ENCODE measurements at places on chromosomes 1 and 21.

DNA sequence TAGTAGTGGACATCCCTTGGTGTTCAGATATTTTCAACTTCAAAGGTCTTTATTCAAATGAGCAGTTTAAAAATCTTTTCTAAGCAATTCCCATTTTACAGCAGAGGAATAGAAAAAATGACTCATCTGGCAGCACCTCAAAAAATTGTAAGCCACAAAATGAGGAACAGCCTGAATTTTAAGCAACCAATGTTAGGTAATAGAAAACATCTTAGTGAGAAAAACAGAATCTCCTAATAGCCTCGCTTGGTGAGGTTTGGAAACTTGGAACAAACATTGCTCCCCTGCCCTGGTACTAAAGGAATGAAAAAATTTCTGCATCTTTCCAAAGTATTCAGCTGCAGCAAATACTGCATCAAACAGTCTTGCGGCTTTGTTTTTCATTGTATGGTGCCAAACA lies 264.4 kb downstream of the NTNG1 start:
- no peak for DNase-seq

DNA sequence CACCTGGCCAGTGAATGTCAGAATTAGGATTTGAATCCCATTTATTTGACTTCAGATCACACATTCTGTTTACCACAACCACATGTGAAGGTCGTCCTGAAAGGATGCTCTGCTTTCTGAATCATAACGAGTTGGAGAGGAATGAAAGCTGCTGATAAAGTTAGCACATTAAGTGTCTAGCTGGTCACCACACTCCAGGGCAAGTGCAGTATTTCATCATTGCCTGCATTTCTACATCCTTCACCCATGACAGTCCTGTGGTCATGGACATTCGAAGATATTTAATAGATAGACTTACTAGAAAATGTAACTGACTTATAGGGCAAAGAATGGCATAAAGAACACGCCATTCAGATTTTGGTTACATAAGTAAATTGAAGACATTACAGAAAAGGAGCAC lies 52.7 kb upstream of the ST6GALNAC3 start:
- no peak for DNase-seq

DNA sequence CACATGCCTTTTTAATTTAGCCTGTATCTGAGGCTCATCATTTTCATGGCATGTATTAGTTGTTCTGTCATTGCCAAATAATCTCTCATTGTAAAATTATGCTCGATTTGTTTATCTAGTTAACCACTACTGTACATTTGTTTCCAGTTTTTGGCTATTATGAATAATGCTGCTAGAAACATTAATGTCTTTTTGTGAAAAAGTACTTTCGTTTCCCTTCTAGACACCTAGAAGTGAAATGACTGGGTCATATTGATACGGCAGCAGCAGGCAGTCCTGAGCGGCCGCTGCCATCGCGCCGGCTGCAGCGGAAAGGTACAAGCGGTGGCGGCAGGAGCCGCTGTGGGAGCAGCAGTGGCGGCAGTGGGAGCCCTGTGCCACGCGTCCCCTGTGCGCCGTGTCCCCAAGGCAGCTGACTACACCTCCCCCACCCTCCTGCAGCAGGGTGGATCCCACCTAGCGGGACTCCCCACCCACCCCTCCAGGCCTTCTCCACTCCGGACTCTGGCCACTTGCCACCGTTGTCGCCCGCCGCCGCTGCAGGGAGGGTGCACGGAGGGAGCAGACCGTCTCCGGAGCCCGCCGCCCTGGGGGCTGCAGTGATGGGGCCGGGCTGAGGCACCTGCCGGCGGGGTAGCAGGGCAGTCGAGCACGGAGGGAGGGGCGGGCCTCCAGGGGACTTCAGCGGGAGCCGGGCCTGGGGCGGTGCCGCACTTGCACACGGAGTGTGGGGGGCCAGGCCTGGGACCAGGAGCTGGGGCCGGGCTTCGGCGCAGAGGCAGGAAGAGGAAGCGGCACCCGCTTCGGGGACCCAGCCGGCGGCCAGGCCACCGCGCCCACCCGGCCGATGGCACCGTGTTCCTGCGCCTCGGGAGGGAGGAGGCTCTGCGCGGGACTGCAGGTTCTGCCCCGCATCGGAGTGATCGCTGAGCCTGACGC lies 66.8 kb upstream of the RGS7 start:
- peak; percentile 19 for DNase-seq

DNA sequence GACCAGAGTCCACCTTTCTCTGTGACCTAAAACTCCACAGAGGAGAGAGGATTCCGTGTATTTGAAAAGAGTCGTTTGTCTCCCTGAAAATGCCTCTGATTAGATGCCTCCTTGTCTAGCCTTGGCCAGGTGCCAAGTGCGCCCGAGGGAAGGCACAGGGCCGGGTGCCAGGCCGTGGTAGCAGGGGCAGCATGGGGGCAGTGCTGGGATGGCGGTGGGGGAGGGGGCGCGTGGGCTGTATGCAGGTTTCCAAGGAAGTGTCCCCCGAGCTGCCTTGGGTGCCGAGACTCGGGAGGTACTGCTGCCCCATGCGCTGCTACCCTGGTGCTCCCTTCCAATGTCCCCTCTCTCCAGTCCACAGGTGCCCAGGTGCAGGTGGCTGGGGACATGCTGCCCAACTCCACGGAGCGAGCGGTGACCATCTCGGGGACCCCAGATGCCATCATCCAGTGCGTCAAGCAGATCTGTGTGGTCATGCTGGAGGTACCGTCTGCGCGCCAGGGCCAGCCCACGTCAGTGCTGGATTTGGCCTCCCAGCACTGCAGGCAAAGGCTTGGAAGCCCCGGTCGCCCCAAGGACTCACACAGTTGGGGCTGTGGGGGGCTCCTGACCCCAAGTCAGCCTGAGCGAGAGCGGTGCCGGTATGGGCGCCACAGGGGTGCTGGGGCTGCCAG lies 70.9 kb upstream of the COL6A1 start:
- DNase-seq: peak; percentile 16

- DNase-seq: no peak
Measured at GRCh38 chr1:187032982-187033692, 204.4 kb downstream of the PLA2G4A start.

DNA sequence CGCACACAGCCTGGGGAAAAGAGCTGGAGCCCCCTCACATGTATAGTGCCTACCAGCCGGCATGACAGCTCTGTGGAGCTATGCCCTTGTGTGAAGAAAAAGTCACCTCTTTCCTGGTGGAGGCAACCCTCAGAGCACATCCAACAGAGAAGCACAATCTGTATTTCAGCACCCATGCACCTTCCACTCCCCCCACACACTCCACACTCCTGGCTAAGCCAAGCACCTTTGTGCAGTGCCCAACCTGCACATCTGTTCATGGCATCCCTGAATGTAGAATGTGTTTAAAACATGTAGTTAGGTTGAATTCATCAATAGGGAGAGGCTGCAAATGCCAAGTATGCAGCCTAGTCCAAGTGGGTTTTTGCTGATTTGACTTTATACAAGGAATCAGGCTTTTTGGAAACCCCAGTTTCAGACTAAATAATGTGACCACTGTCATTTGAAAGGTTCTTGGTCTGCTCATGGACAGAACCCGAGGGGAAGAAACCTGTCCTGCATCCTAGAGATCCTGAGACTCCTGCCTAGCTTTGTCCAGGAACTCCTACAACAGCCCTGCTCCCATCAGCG lies 197.1 kb downstream of the TOMM20 start:
- no peak for DNase-seq

GRCh38 chr1:205991237-205991636 lies 12.0 kb downstream of the RAB7B start:
- DNase-seq: no peak

- DNase-seq: no peak
Measured at GRCh38 chr1:175600721-175601440, 142.5 kb downstream of the TNR start.

- DNase-seq: no peak
Measured at GRCh38 chr1:2803086-2803930, 1.8 kb upstream of the TTC34 start.

GRCh38 chr1:187051618-187052232 lies 223.0 kb downstream of the PLA2G4A start:
- DNase-seq: peak; percentile 17

- no peak for DNase-seq
Measured at GRCh38 chr1:162873671-162874666, 13.0 kb upstream of the CCDC190 start.

- DNase-seq: no peak
Measured at GRCh38 chr1:27958513-27958912, 1.3 kb upstream of the XKR8 start.

- no peak for DNase-seq
Measured at GRCh38 chr1:60888126-60888525, 194.2 kb upstream of the NFIA start.

DNA sequence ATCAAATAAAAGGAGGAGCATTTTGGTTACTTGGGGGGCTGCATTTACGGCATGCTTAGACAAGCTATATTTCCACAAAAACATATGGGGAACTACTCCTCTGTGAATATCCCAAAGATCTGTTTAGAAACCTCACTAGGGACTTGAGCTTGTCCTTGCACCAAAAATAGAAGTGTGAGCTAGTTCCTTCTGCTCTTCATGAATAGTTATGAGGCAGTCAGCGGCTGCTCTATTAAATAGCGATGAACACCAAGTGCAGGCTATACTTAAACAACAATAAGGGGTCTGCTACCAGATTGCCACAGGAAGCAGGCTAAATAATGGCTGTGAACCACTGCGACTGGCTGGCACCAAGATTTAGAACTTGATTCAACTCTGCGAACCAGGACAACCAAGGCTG lies 190.1 kb downstream of the PCP4 start:
- peak; percentile 4 for DNase-seq

- no peak for DNase-seq
Measured at GRCh38 chr1:170064821-170065220, 9.7 kb downstream of the KIFAP3 start.

- DNase-seq: peak; percentile 1
Measured at GRCh38 chr1:84997667-84998600, 1.0 kb upstream of the MCOLN2 start.

DNA sequence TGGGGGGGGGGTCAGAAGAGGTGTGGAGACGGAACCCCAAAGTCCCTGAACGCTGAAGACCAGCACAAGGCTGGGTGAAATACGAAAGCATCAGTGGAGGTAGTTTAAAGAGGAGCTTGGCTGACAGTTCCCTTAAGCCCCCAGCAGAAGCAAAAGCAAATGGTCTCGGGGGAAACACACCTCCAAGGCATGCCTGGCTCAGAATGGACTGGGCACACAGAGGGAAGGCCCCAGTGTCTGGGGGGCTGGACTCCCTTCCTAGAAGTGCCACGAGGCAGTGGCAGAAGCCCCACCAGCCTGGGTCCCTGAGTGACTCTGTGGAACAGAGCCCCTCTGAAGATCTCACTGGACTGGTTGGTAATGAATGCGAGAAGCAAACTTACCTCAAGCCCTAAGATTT lies 43.9 kb downstream of the UBE2G2 start:
- no peak for DNase-seq

GRCh38 chr1:146012703-146013558 lies 8.6 kb downstream of the HJV start:
- DNase-seq: peak; percentile 77

DNA sequence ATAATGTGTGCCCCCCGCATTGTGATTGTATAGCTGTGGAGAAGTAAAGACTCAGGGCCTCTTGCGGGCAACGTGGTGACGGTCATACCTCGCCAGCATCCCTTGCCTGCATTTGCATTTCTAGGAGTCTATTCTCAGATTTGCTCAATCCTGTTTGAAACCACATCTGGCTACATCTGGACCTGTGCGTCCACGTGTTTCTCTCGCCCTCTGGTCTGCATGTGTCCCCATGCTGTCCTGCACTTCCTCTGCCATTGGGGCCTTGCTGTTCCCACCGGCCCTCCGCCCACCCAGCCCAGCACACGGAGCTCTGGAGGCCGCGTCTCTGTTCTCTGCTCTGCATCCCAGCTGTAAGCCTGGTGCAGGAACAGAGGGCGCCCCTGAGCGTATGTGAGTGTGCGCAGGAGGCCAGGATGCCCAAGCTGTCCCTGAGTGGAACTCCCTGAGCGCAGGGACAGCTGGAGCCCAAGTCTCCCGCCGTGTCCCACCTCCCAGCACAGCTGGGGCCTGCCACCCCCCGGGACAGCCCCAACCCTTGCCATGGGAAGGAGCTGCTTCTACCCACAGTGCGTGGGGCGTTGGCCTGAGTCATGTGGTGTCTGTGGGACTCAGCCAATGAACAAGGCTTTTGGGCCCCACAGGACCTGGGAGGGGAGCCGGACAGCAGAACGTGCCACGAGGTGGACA lies 1.6 kb downstream of the KRTAP10-2 start:
- no peak for DNase-seq

DNA sequence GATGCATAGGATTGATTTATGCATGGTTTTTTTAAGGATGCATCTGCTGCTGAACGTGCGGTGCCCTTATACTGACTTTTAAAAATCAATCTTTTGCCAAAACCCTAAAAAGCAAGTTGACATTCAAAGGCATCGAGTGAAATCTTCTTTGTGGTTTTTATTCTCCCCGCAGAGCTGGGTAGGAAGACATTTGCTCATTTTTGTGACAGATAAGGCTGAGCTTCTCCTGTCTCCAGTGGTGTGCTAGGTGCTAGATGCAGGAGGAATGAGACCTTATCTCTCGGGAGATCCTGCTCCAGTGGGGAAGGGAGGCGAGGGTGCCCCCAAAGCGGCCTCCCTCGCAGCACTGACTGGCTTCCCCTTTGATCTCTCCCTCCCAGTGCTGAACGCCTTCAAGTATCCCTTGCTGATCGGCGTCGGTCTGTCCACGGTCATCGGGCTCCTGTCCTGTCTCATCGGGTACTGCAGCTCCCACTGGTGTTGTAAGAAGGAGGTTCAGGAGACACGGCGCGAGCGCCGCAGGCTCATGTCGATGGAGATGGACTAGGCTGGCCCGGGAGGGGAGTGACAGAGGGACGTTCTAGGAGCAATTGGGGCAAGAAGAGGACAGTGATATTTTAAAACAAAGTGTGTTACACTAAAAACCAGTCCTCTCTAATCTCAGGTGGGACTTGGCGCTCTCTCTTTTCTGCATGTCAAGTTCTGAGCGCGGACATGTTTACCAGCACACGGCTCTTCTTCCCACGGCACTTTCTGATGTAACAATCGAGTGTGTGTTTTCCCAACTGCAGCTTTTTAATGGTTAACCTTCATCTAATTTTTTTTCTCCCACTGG lies 14.9 kb upstream of the CD101 start:
- no peak for DNase-seq

GRCh38 chr1:39458991-39459390 lies 32.4 kb upstream of the BMP8A start:
- DNase-seq: no peak

DNA sequence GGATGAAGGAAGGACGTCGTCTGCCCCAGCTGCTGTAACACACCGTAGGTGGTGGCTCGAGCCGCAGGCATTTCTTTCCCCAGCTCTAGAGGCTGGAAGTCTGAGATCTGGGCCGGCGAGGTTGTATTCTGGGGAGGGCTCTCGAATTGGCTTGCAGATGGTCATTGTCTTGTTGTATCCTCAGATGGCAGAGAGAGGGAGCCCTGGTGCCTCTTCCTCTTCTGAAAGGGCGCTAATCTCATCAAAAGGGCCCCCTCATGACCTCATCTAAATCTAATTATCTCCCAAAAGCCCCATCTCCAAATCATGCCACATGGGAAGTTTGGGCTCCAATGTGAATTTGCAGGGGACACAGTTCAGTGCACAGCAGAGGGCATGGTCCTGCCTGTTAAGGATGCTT lies 109.0 kb downstream of the SIK1 start:
- no peak for DNase-seq

- DNase-seq: no peak
Measured at GRCh38 chr1:56397409-56397808, 182.0 kb downstream of the PLPP3 start.

GRCh38 chr1:183093066-183093668 lies 69.9 kb downstream of the LAMC1 start:
- DNase-seq: no peak

GRCh38 chr1:154471304-154471703 lies 30.7 kb upstream of the TDRD10 start:
- DNase-seq: no peak

GRCh38 chr1:41006942-41007865 lies 14.3 kb downstream of the SLFNL1 start:
- DNase-seq: no peak
